ENCODE measurements at places on chromosomes 16 and 17. TPM values are rescaled to one million over a fixed set of nuclear protein-coding genes. Genes with fewer than 3 reads are reported as not detected.
A peak's percentile ranks its signal among the peaks of the same experiment; 100 is the strongest.

- DNase-seq = no peak
Observed at GRCh38 chr17:76643553-76644148, at the start of gene ST6GALNAC1. Gene ST6GALNAC1, minus strand, starts transcription at chr17:76643757. Its CDS starts 119 bp downstream, at chr17:76643638.

DNA sequence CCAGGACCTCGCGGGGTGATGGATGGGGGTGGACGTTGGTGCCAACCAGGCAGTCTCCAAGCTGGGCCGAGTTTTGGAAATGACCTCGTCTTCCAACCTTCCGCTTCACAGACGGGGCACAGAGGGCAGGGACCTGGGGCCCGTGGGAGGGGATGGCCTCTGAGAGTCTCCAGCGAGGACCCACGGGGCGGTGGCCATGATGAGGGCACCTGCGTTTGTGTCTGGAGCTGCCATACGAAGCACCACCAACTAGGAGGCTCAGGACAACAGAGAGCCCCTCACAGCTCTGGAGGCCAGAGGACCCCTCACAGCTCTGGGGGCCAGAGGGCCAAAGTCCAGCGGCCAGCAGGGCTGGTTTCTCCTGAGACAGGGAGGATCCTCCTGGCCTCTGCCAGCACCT lies 26.5 kb downstream of the SOX8 start:
- no peak for DNase-seq

Gene GNAO1
- total RNA-seq = 23.6 TPM

DNA sequence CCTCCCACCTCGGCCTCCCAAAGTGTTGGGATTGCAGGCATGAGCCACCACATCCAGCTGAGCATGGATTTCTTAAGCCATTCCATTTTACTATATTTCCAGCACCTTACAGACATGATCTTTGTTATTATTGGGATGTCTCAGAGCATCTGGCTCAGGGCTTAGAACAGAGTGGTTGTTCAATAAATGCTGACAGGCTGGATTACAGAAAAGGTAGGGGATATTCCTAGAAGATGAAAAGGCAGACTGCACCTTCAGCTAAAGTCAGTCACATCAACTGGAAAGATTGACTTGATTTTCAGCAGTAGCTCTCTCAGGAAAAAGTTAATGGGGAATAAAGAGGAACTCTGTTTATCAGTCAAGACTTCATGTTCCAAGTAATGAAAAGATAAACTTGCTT lies 360.3 kb upstream of the ERCC4 start:
- DNase-seq = no peak

- DNase-seq = no peak
Observed at GRCh38 chr17:6639014-6639585, 1.4 kb downstream of the KIAA0753 start.

Gene CCDC78
- 0.50 TPM for total RNA-seq

Gene TBC1D28
- not detected for total RNA-seq

DNA sequence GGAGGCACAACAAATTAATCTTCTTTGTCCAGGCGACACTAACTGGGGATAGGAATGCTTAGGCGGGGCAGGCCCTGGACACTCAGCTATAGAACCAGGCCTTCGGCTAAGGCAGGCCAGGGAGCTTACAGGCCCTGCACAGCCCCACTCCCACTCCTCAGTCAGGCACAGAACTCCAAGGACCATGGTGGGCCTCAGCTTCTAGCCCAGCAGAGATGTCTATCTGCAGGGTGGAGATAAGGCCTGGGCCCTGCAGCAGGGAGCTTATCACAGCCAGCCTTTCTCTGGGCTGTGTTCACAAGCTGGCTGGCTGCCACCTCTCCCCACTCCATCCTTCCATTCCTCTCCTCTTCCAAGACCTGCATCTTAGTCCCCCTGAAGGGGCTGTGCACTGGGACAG lies 68.1 kb downstream of the TMEM132E start:
- no peak for DNase-seq

DNA sequence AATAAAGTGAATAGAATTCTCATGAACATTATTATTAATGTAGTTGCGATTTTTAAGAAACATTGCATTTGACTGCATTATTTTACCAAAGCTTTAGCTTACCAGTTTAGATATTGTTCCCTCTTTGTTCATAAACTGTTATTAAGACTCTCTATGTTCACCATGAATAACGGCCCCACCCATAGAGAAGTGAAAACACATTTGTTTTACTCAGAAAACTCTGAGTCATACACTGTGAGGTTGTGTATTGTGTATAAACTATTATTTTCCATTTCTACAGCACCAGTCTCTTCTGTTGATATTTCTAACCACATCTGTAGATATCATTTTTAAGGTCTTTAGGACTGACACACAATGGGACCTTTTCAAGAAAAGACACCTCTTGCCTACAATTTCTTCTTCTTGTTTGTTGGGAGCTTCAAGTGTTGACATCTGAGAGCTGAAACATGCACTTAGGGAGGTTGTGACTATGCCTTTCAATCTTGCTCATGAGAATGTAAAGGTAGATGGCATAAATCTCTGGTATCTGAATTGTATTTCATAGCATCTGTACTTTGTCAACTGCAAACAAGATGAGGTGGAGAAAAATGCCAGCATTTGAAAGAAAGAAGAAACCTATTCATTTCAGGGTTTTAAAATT lies 252.9 kb upstream of the CDH8 start:
- DNase-seq = no peak

Gene NSRP1
- 20.0 TPM for total RNA-seq

DNA sequence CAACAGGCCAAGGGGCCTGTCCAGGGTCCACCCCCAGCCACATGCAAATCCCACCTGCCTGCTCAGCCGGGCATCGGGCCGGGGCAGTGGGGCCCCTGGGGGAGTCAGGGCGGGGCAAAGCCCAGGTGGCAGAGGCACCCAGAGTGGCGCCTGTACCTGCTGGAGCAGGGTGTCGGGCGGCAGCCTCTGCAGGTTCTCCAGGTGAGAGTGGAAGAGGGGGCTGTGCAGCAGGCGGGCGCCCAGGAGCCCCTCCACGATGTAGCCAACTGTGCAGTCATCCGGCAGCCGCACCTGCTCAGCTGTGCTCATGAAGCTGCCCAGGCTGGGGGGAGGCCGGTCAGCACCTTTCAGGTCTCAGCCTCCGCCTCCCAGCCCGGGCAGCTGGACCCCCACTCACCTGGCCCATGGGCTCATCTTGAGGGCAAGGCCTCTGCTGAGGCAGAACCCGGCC lies 2.1 kb downstream of the RFNG start:
- DNase-seq = peak; percentile 20

- DNase-seq = no peak
Observed at GRCh38 chr16:75624921-75625334, 1.8 kb upstream of the ADAT1 start.

- DNase-seq = peak; percentile 77
Observed at GRCh38 chr16:88941913-88942909, 34.8 kb downstream of the CBFA2T3 start.

GRCh38 chr17:78166416-78166815 lies 2.0 kb upstream of the SYNGR2 start:
- DNase-seq = no peak

GRCh38 chr17:29625037-29625750 lies 2.5 kb upstream of the CORO6 start:
- DNase-seq = peak; percentile 62

Gene CMTM1
- total RNA-seq = 2.1 TPM

GRCh38 chr16:66953462-66954096 lies 7.5 kb upstream of the CES3 start:
- DNase-seq = no peak

- no peak for DNase-seq
Observed at GRCh38 chr16:72278301-72278700, 106.3 kb upstream of the PMFBP1 start.

DNA sequence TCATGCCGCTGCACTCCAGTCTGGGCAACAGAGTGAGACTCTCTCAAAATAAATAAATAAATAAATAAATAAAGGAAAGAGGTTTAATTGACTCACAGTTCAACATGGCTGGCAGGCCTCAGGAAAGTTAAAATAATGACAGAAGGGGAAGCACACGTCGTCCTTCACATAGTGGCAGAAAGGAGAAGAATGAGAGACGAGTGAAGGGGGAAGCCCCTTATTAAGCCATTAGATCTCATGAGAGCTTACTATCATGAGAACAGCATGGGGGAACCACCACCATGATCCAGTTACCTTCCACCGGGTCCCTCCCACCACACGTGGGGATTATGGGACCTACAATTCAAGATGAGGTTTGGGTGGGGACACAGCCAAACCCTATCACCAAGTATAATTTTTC lies 54.5 kb downstream of the PAFAH1B1 start:
- no peak for DNase-seq

- no peak for DNase-seq
Observed at GRCh38 chr17:43779145-43780125, 658 bp upstream of the DUSP3 start.

Gene SLC38A8
- 2.0 TPM for total RNA-seq

- DNase-seq = no peak
Observed at GRCh38 chr17:39794249-39794970, 56.7 kb downstream of the GRB7 start.

- no peak for DNase-seq
Observed at GRCh38 chr16:9950658-9951057, 231.6 kb downstream of the GRIN2A start.

DNA sequence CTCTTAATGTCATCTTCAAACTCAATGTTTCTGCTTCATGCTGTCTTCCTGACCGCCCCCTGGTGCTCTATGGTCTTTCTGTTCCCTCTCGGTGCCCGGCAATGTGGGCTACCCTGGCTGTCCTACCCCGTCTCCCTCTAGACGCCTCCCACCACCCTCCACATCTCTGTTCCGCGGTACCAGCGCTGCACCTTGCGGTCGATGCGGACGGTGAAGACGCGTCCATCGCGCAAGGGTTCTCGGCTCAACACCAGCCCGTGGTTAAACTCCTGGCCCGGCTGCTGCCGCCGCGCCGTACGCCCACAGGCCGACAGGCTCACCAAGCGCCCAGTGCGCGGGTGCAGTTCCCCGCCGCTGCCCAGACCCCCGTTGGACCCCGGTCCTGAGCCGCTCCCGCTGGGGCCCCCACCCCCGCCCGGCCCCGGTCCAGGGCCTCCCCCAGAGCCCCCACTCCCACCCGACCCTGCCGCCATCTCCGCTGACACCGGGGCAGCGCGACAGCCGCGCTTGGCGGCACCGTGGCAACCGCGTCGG lies at the start of gene NEURL4:
NEURL4 (minus strand) TSS at position 496 of the 534 bp plus-strand sequence; CDS start at position 473, 23 bp downstream.
- DNase-seq = no peak

Gene DNAAF8
- 0.30 TPM for total RNA-seq

GRCh38 chr16:74577882-74578366 lies 29.0 kb downstream of the GLG1 start:
- DNase-seq = no peak

- peak; percentile 47 for DNase-seq
Observed at GRCh38 chr17:28744972-28745785, 1.4 kb downstream of the TRAF4 start.

DNA sequence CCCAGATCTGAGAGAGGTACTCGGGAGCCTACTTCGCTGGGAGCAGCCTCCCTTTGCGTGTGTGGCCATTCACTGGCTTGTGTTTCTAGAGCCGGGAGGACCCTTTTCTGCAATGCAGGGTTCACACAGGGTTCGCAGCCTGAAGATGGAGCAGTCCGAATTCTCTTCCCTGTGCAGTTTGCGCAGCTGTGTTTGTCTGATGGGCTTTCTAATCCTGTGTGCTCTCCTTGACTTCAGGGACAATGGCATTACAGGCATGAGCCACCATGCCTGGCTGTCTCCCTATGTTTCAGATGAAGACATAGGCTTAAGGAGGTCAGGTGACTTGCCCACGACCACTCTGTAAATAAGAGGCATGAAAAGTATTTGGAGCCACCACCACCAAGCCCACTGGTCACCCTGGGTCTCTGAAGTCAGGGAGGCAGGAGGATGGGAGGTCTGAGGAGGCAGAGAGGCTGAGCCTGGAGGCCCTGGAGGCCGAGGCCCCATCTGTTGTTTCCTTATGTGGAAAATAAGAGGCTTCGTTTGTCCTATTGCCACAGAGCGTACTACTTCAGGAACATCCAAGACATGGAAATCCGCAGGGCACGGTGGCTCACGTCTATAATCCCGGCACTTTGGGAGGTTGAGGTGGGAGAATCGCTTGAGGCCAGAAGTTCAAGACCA lies 5.0 kb upstream of the STH start:
- DNase-seq = no peak

Gene RAPGEFL1
- total RNA-seq = 3.8 TPM

DNA sequence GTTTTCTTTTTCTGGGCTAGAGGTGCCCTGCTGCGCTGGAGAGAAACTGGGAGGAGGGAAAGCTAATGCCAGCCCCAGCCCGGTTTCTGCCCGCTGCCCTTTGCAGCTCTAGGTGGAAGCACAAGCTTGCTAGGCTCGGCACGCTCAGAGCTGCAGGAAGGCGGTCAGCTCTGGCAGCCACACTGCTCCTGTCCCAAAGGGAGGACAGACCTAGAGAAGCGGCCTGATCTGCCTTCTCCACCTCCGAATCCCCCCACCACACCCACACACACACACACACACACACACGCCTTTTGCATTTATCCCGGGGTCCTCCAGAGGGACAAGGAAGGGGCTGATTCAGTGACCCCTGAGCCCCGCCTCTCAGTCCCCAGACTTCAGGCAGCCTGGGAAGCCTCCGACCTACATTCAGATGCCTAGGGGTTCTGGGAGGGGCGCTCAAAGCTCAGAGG lies 418.1 kb downstream of the SOX9 start:
- no peak for DNase-seq
